ENCODE measurements at places on chromosomes 2 and 18. TPM values are rescaled to one million over a fixed set of nuclear protein-coding genes. Genes with fewer than 3 reads are reported as not detected.

Gene LYPD6
- total RNA-seq: not detected

Gene MC4R
- not detected for total RNA-seq

Gene SPHKAP
- total RNA-seq: not detected

Gene TET3
- total RNA-seq: 60.1 TPM

Gene MTIF2
- 40.4 TPM for total RNA-seq

Gene HOXD12
- not detected for total RNA-seq

Gene ZNF396
- total RNA-seq: 2.2 TPM

Gene ST6GAL2
- total RNA-seq: not detected

Gene FSHR
- total RNA-seq: not detected

Gene ERFE
- not detected for total RNA-seq

Gene BOK
- 0.10 TPM for total RNA-seq

Gene KCTD1
- 3.7 TPM for total RNA-seq

Gene MOGAT1
- total RNA-seq: not detected

Gene CD8A
- total RNA-seq: 0.24 TPM

Gene REG3G
- not detected for total RNA-seq

Gene TUBB8B
- total RNA-seq: not detected

Gene SLC9A4
- 0.05 TPM for total RNA-seq

Gene GPR155
- total RNA-seq: 2.8 TPM

Gene GCKR
- not detected for total RNA-seq

Gene MAP3K19
- not detected for total RNA-seq

Gene FHOD3
- total RNA-seq: not detected

Gene BCL11A
- total RNA-seq: 279 TPM

Data from activated B cell treated with CpG ODN at 0.5 μM for 24 hours (primary cell).